Breast epithelium (tissue), 4 donors: ENCODE measurements at places on chromosomes 2 and 18. TPM values are rescaled to one million over a fixed set of nuclear protein-coding genes. Genes with fewer than 3 reads are reported as not detected.

DNA sequence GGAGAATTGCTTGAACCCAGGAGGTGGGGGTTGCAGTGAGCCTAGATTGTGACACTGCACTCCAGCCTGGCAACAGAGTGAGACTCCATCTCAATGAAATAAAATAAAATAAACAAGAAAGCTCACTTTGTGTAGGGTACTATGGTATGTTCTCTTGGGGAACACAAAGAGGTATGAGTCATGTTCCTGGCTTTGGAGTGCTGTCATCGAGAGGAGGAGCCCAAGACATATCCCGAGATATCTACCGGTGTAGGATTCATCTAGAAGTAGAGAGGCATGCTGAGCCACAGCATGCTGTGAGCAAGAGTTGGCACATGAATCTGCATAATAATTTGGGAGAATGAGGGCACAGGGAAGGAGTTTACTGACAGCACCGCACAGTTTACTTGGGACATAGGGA lies 244.9 kb upstream of the EPHA4 start:
- DNase-seq = no peak

SERPINB3 gene
- total RNA-seq = not detected

GRCh38 chr2:16119741-16120140 lies 179.4 kb downstream of the MYCN start:
- DNase-seq = no peak

TUBA3D gene
- not detected for total RNA-seq

DNA sequence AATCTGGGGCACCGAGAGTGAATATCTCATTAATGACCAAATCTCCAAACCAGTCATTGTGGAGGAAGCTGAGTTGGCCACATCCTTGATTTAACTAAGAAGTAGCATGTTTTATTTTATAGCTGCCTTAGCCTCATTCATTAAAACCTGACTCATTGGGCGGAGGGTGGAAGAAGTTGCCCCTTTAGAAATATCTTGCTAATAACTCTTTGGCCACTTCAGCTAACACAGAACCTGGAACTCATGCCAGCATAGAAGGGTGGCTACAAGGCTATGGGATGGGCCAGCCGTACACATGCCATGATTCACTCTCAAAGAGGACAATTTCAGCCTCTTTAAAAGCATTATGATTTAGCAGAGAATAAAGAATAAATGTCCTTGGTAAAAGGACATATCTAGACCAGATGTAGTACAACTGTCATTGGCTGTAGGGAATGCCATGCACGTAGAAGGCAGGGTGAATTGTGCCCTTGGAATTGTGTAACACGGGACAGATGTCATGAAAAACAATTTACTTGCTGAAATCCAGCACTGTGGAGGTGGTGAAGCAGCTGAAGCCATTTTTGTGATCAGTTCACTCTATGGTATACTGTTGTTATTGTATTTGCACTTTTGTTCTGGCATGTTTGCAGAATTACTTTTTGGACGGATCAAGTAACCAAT lies 330.0 kb downstream of the PLCL1 start:
- DNase-seq = no peak

- no peak for DNase-seq
These were observed 91.7 kb upstream of the MBOAT2 start for GRCh38 chr2:9095226-9095625.

- DNase-seq = no peak
These were observed 118.4 kb downstream of the ETAA1 start for GRCh38 chr2:67515538-67515937.

ATOH8 gene
- total RNA-seq = 46.2 TPM

LONRF2 gene
- total RNA-seq = 19.9 TPM

GRCh38 chr2:237727363-237727762 lies 71.2 kb upstream of the RBM44 start:
- DNase-seq = no peak

DNA sequence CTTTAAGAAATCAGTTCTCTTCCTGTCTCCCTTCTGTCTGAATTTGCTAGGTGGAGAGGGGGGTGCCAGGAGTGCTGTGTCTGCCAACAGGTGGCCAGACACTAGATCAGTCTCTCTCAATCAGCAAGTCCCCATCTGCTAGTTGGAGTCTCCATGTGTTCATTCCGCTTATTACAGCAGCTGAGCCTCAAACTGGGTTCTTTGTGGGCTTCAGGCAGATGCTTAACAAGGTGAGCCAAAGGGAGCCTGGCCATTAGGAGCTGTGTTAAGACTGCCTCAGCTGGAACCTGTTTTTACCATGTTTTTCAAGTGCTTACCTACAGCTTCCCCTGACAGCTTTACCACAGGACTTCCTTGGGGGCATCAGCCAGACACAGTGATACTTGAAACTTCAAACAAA lies 401.9 kb downstream of the LRP1B start:
- no peak for DNase-seq

DNA sequence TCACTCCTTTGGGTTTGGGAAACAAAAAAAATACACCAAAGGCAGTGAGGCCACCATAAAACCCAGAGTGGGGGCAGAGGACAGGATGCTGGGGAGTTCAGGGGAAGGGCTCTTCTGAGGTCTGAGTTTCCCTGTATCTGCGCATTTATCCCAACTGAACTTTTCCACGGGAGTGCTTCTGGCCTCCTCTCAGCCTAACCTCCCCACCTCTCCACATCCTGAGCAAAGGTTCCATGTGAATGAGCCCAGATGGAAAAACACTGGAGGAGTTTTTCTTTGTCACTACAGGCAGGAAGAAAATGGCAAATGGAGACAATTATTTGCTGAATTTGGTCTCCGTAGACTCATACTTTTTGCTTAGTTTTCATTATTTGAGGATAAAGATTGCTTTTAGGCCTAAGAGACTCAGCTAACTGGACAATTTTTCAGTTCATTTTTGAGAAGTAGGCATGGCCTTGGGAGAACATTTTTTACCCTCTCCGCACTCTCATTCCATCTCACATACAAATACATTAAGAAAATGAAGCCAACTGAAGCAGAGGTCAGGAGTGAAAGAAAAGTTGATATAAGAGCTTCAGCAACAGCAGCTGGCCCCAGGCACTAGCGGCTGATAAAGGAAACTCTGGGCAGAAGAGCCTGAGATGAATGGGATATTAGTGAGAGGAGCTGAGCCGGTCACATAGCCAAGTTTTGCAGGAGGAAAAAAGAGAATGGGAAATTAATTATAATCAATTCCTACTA lies 82.6 kb upstream of the CYP1B1 start:
- no peak for DNase-seq

DNA sequence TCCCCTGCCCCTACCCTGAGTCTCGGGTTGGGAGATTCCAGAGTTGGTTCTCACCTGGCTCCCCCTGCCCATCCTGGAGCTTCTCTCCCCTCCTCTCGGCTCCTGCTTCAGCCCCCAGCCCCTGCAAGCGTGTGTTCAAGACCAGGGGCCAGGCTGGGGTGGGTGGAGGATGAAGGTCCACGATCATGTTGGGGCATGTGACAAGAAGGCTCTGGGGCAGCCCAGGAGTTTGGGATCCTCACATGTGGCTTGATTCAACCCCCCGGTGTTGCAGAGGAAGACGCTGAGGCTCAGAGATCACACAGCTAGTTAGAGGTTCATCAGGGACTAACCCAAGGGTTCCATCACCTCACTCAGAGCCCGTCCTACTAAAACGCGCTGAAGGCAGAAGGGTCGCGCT lies 14.2 kb upstream of the TUBB6 start:
- no peak for DNase-seq

PPM1G gene
- total RNA-seq = 59.0 TPM
